Inflammatory macrophage treated with lipopolysaccharide for 4 hours (primary cell): ENCODE measurements at places on chromosomes 5 and 9.

DNA sequence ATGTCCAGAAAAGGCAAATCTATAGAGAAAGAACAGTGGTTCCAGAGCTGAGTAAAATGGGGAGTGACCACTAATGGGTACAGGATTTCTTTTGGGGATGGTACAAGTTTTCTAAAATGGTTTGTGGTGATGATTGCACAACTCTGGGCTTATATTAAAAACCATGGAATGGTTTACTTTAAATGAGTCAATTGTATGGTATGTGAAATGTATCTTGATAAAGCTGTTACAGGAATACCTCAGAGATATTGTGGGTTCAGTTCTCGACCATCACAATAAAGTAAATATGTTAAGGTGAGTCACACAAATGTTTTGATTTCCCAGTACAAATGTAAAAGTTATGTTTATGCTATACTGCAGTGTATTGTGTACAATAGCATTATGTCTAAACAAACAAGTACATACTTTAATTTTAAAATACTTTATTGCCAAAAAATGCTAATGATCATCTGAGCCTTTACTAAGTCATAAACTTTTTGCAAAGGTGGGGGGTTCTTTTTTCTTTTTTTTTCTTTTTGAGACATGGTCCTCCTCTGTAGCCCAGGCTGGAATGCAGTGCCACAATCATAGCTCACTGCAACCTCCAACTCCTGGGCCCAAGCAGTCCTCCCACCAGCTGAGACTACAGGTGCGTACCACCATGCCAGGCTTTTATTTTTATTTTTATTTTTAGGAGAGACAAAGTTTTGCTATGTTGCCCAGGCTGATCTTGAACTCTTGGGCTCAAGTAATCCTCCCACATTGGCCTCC is 65.9 kb downstream of the SHOC1 start:
- no peak for DNase-seq

DNA sequence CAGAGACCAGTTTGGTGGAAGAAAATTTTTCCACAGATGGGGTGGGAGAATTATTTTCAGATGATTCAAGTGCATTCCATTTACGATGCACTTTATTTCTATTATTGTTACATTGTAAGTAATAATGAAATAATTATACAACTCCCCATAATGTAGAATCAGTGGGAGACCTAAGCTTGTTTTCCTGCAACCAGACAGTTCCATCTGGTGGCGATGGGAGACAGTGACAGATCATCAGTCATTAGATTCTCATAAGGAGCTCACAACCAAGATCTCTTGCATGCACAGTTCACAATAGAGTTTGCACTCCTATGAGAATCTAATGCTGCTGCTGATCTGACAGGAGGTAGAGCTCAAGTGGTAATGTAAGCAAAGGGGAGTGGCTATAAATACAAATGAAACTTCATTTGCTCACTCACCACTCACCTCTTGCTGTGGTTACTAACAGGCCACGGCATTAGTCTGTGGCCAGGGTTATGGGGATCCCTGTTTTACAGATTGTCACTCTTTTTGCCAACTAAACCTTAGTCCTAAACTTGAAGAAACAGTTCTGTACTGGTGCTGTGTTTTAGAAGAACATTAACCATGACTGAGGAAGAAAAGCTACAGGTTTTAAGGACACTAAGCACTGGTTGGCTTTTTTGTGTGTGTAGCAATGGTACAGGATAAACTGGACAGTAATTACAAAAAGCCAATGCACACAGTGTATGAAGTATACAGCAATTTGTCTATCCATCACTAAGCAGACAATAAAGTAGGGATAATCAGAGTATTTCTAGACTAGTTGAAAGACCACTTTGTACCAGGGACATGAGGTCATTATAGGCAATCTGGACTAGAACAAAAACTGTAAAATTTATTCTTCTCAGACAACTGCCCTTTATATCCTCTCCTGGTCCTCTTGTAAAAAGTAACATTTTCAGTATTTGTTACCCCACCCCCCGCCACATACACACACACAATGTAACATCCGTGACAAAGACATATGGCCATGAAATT is 9.9 kb downstream of the TMEM232 start:
- no peak for DNase-seq

- no peak for DNase-seq
These were observed 164.3 kb upstream of the ST8SIA4 start for GRCh38 chr5:101067429-101067828.

DNA sequence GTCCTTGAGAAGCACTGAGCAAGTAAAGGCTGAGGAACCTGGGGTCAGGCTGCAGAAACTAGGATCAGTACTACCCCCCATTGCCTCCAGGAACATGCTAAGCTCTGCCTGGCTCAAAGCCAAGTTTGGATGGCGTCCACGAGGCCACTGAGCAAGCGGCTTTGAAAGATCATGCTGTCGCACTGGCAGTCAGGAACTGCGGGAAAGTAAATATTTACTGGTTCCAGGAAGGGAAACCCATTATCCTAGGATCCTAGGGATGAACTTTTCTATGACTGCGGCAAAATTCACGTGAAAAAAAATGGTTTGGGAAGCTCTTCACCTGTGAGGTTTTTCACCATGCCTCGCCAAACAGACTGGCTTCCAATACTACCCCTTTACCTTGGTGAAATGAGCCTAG is 75.3 kb upstream of the PJA2 start:
- DNase-seq, result no peak

DNA sequence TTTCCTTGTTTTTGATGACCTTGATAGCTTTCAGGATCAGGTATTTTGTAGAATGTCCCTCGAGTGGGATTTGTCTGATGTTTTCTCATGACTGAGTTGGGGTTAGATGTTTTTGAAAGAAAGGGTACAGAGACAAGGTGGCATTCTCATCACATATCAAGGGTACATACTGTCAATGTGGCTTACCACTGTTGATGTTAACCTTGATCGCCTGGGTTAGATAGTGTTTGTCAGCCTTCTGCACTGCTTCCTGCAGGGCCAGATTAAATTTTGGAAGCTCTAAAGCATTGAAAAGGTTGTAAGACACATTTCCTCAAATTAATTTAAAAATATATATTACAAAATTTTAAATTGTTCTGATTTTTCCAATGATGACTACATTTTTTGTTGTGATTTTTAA is 287.4 kb upstream of the ACTBL2 start:
- no peak for DNase-seq

DNA sequence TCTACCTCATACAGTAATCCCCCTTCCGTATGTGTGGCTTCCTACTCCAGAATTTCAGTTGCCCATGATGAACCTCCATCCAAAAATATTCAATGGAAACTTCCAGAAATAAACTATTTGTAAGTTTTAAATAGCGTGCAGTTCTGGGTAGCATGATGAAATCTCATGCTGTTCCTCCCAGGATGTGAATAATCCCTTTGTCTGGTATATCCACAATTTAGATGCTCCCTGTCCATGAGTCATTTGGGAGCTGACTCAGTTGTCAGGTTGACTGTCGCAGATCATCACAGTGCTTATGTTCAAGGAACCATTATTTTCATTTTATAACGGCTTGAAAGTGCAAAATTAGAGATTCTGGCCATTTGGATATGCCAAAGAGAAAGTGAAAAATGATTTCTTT is 290.1 kb upstream of the CDH9 start:
- no peak for DNase-seq

- no peak for DNase-seq
These were observed 379.5 kb downstream of the CDH18 start for GRCh38 chr5:19608444-19609002.

DNA sequence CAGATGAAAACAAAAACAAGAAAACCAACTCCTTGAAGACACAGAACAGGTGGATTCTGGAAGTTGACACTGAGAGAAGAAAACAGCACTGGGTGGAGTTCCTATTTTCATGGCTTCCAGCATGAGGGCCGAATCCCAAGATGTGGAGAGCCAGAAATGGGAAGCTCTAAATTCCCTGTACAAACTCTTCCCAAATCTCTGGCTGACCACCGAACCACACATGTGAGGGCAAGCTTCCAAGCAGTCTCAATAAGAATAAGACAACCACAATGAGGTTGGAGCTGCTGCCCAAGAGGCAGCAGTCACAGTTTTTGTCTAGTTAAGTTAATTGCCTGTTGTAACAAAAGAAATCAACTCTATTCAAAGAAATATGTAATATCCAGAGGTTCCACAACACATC is 339.3 kb upstream of the SLC30A5 start:
- no peak for DNase-seq

DNA sequence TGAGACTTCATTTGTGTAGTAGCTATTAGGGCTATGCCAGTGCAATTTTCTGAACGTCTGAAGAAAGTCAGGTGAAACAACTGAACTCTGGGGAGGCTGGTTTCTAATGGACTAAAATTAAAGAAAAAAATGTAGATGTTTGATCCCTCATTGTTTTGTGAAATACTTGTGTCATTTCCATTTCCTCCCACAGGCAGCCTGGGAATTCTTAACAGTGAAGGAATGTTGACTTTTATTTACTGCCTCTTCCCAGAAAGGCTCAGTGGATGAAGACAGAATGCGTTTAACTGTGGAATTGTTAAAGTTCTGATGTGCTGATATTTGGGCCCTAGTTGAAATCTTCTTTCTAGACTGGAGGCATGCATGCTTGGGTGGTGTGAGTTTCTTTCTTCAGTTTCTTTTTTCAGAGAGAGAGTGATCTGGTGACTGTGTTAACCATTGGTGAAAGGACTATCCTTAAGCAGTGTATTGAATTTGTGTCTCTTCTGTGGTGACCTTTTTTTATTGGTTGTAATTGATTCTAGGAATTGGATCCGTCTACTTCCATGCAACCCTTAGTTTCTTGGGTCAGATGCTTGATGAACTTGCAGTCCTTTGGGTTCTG is 15.5 kb downstream of the ACER2 start:
- DNase-seq, result no peak

DNA sequence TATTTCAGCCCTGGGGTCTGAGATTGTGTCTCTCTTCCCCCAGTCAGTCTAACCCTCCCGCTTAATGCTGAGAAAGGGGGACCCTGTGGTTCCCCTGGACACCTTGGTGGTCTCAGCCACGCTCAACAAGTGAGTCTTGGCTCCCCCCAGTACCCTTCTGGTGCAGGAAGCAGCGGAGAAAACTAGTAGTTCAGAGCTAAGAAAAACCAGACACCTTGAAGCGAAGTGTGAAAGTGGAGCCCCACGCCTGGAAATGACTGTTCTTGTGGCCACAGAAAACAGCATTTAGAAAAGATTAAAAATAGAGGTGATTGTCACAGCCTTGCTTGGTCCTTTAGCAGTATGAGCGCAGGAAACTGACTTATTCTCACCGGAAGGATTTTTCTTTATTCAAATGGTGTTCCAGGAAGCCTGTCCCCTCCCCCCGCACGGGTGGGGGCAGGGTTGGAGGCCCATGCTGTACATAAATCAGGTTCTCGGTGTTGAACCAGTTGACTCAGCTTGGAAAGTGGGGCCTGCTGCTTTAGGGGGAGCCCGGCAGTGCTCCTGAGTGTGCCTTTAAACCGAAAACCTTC is 8.1 kb downstream of the ARPC5L start:
- peak; percentile 23 for DNase-seq

- no peak for DNase-seq
These were observed 253.2 kb upstream of the KLF4 start for GRCh38 chr9:107742531-107743309.

DNA sequence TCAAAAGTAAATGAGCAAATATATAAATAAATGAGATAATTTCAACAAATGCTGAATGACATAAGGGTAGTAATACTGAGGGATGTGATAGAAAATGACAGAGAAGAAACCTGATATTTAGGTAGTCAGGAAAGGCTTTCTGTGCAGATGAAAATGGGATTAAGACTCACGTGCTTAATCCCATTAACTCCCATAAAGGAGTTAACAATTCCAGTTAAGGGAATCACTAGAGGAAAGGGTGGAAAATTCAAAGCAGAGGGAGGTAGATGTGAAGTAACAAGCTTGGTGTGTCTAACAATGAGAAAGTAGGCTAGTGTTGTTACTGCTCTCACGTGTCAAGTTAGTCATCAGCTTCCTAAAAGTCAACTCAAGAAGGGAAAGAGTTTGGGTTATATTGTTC is 90.5 kb upstream of the TRIM32 start:
- no peak for DNase-seq

GRCh38 chr9:137406876-137407589 is 15.9 kb downstream of the EXD3 start:
- DNase-seq, result peak; percentile 59

DNA sequence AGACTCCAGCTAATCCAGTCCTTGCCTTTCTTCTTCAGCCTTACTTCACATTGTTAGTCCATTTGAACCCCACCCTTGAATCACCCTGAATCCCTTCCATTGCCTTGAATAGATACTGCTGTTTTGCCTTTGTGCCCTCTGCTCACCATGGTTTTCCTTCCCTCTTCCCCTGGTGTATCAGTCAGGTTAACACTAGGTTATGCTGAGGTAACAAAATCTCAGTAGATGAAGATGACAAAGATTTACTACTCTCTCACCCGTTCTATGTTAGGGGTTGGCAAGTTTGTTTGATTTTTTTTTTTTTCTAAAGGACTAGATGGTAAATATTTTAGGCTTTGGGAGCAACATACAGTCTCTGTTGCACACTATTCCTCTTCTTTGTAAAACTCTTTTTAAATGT is 3.3 kb upstream of the VLDLR start:
- DNase-seq, result no peak

DNA sequence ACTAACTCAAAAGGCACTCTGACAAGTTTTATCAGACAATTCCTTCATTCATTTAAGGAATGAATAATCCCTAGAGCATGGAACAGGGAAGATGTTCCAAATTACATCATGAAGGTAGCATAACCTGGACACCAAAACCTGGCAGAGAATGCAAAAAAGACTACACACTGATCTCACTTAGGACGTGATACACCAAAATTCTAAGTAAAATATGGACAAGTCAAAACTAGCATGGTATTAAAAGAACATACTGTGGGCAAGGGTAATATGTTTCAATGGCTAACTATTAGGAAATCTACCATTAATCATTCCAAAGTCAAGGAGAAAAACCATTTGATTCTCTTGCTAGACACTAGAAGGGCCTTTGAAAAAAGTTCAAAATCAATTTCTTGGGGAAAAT is 176.5 kb downstream of the HSPA4 start:
- no peak for DNase-seq

DNA sequence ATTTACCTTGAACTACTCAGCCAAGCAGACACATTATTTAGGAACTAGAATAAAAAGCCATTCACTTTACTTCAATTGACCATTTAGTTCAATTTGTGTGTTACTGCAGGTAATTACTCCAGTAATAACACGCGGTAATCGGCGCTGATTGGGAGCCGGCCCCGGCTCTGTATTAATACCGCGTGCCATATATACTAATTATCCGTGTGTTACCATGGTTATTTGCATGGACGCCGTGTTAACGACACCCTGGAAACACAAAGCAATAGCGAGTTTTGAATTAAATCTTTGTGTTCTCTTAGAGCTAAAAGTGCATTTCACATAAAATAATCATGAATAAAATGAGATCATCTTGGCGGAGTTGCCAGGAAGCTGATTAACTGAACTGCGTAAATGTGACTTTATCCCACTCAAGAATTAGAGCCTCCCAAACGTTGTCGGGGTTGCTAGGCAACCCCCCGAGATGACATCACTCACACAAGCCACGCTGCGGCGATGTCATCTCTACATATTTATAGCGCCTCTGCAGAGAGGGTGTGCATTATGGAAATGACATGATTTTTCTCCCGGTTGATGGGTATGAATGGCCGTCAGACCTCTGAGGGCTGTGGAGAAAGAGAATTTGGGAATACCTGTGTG is 41.4 kb upstream of the RNU6ATAC start:
- no peak for DNase-seq
